Caco-2 (cell line): ENCODE measurements at places on chromosomes 6 and 20. TPM values are rescaled to one million over a fixed set of nuclear protein-coding genes. Genes with fewer than 3 reads are reported as not detected.

Gene PTGIS
- total RNA-seq = 1.9 and 2.7 TPM in 2 replicates

Gene LY86
- total RNA-seq = not detected in 2 replicates

Gene SRSF12
- 0.49 and 0.79 TPM in 2 replicates for total RNA-seq

DNA sequence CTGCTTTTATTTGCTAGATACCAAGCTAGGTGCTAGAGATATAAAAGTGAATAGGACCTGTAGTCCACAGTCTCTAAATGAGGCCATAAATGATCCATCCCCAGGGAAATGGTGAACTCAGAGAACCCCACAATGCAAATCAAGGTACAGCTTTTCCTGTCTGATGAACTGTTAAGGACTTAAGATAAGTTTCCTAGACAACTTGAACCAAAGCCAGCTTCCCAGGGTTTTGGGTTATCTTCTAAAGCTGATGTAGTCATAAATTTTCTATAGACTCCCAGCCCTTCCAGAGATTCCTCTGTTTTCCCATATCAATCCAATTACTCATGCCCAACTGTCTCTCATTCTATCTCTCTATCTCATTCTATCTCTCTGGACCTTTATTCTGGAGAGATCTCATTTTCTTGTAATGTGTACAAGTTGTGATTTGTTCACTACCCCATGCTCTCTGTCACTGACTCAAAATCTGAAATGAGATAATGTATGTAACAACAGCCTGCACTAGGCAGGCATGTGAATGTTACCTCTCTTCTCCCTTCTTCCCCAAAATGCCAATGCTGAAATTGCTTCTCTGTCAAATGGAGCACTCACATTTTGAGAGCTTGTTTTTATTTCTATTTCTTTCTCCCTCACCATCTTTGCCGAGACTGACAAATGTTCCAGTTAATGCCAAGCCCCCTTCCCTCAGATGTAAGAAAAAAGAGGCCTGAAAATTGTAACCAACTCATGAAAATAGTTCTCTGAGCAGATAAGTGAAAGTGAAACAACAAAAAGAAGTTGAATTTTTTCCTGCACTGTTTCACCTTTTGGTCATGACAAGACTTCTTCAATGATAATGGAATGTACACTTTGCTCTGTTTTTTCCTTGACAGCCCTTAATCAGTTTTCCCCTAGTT lies 279.9 kb downstream of the SLC35F1 start:
- H3K36me3 ChIP-seq = no peaks in the 10 kb centered on the region
- no peak overlapping the region for H3K27ac ChIP-seq
- DNase-seq = no peak
- no peaks in the 10 kb centered on the region for H3K27me3 ChIP-seq
- H3K4me1 ChIP-seq = no peaks in the 10 kb centered on the region

Gene BHLHE23
- total RNA-seq = 0.49 and 0.95 TPM in 2 replicates
